ENCODE measurements at places on chromosomes 16 and 17. TPM values are rescaled to one million over a fixed set of nuclear protein-coding genes. Genes with fewer than 3 reads are reported as not detected.

The ANKRD40CL gene
- total RNA-seq = not detected

The CHST5 gene
- total RNA-seq = 0.13 TPM

The SMPD3 gene
- total RNA-seq = not detected

The SPATA2L gene
- total RNA-seq = 7.5 TPM

The AKTIP gene
- total RNA-seq = 22.4 TPM

The PLD6 gene
- total RNA-seq = 0.21 TPM

The SPEM2 gene
- 0.15 TPM for total RNA-seq

The MAPK8IP3 gene
- 147 TPM for total RNA-seq

The SLC39A11 gene
- total RNA-seq = 13.2 TPM

The HS3ST3B1 gene
- 8.5 TPM for total RNA-seq

GRCh38 chr17:46027976-46028325 is 28.9 kb downstream of the STH start:
- peak overlapping the region; percentile 64 for H3K27ac ChIP-seq
- H3K4me3 ChIP-seq = peak overlapping the region; percentile 31
- H3K36me3 ChIP-seq = peaks cover 41% of the 10 kb centered on the region
- no peaks in the 10 kb centered on the region for H3K27me3 ChIP-seq
- no peak for DNase-seq

DNA sequence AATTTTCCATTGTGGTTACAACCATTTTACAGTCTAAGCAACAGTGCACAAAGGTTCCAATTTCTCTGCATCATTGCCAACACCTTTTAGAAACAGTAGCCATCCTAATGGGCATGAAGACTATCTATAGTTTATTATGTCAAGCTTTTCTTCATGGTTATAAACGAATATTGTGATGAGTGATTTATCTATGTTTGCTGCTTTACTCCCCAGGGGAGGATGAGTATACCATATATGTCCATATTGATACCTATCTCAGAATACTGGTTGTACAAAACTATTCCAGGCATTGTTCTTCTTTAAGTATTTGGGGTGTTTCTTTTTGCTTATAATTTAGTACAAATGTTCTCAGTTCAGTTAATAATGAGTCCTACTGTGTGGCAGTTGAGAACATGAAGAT is 98.3 kb downstream of the PRKCA start:
- no peaks in the 10 kb centered on the region for H3K36me3 ChIP-seq
- H3K27me3 ChIP-seq = no peaks in the 10 kb centered on the region
- no peak for DNase-seq
- no peak overlapping the region for H3K27ac ChIP-seq
- H3K4me1 ChIP-seq = peaks cover 8% of the 10 kb centered on the region

DNA sequence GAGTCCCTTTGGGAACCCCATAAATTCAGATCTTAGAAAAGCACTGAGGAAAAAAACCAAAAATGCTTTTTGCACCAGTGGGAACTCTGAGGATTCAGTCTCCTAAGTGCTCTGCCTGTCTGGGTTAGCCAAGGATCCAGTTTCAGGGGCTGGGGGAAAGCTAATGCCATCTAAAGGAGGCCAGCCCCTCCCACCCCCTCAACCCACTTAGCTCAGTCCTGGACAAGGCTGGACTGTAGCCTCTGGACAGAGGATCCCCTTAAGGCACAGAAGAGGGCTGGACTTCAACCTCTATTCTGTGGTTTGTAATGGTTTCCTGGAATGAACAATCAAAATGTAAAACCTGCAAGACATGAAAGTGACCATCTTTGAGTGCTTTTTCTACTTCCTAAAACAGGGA is 356.1 kb upstream of the ZFHX3 start:
- H3K27ac ChIP-seq = no peak overlapping the region
- H3K4me1 ChIP-seq = peaks cover 16% of the 10 kb centered on the region
- H3K27me3 ChIP-seq = peaks cover 2% of the 10 kb centered on the region
- no peak overlapping the region for H3K4me3 ChIP-seq
- no peaks in the 10 kb centered on the region for H3K36me3 ChIP-seq
- DNase-seq = no peak

DNA sequence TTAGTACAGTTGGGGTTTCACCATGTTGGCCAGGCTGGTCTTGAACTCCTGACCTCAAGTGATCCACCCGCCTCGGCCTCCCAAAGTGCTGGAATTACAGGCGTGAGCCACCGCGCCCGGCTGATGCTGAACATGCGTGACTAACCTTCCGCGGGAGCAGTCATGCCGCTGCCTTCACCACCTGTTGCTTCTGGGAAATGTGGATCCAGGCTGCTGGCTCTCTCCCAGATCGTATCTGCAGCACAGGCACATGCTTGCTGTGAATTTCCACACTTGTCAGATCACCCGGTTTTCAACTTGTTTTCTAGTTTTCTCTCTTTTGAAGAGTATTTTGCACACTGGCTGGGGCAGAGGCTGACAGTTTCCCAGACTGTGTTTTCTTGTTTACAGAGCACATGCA is 97.9 kb downstream of the ADCY9 start:
- no peak overlapping the region for H3K27ac ChIP-seq
- H3K36me3 ChIP-seq = no peaks in the 10 kb centered on the region
- H3K4me3 ChIP-seq = no peak overlapping the region
- H3K27me3 ChIP-seq = peaks cover 2% of the 10 kb centered on the region
- DNase-seq = no peak
- H3K4me1 ChIP-seq = no peaks in the 10 kb centered on the region

DNA sequence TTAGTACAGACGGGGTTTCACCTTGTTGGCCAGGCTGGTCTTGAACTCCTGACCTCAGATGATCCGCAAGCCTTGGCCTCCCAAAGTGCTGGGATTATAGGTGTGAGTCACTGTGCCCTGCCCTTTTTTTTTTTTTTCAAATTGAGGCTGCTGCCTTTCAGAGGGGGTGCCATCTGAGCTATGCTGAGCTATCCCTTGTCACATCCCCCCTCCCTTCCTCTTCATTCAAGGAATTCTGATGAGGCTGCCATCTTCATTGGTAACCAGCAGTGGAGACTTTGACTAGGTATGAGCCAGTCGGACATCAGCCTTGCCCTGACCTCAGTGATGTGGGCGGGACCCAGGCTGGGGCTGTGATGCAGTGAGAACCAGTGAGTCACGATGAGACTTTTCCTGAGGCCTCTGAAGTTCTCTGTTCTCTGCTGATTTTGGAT is 24.4 kb upstream of the GPT2 start:
- DNase-seq = no peak
- H3K27me3 ChIP-seq = peaks cover 1% of the 10 kb centered on the region
- no peak overlapping the region for H3K27ac ChIP-seq
- no peaks in the 10 kb centered on the region for H3K36me3 ChIP-seq

- DNase-seq = peak; percentile 68
- peaks cover 18% of the 10 kb centered on the region for H3K27me3 ChIP-seq
- H3K4me3 ChIP-seq = peak overlapping the region; percentile 98
- peaks cover 40% of the 10 kb centered on the region for H3K36me3 ChIP-seq
- H3K27ac ChIP-seq = peak overlapping the region; percentile 99
These were observed 688 bp downstream of the FBRS start for GRCh38 chr16:30658731-30659506.

- H3K27ac ChIP-seq = no peak overlapping the region
- H3K4me1 ChIP-seq = peaks cover 3% of the 10 kb centered on the region
- peaks cover 2% of the 10 kb centered on the region for H3K27me3 ChIP-seq
These were observed 53.1 kb downstream of the AIPL1 start for GRCh38 chr17:6381526-6382465.

DNA sequence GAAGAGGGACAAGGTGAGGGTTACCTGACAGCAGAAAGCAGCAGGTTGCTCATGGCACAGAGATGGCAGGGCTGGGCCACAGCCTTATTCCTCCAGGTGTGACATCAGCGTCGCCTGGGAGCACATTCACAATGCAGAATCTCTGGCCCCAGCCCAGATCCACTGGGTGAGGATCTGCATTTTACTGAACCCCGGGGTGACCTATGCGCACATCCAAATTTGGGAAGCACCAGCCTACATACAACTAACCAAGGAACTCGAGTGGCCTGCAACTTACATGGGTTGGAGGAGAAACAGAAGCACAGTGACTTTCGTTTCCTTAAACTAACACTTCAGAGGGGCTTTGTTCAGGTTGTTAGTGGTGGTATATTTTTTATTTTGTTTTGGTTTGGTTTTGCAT is 17.6 kb downstream of the CPPED1 start:
- no peak overlapping the region for H3K27ac ChIP-seq
- no peaks in the 10 kb centered on the region for H3K27me3 ChIP-seq
- DNase-seq = no peak
- H3K4me3 ChIP-seq = no peak overlapping the region

DNA sequence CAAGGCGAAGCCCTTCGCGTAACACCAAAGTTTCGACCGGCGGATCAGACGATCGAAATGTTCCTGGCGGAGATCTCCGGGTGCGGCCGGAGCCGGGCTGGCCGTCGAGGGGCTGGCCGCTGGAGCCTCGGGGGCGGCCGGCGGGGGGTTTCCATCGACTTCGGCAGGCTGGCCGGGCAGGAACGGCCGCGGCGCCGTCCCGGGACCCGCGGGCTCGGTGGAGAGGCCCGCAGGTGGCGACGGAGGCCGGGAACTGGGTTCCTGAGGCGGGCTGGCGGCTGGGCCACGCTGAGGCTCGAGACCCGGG is 1.1 kb downstream of the EPOP start:
- DNase-seq = peak; percentile 39
- H3K4me3 ChIP-seq = no peak overlapping the region
- peaks cover 19% of the 10 kb centered on the region for H3K4me1 ChIP-seq
- H3K27ac ChIP-seq = no peak overlapping the region
- peaks cover 30% of the 10 kb centered on the region for H3K27me3 ChIP-seq

- no peak overlapping the region for H3K4me3 ChIP-seq
- no peak overlapping the region for H3K27ac ChIP-seq
- no peaks in the 10 kb centered on the region for H3K27me3 ChIP-seq
- DNase-seq = no peak
- H3K4me1 ChIP-seq = peaks cover 12% of the 10 kb centered on the region
These were observed 197.6 kb downstream of the AATF start for GRCh38 chr17:37146086-37147064.

- no peak within 1 kb of the TSS for H3K27ac ChIP-seq
- DNase-seq = peak; percentile 51
- H3K4me3 ChIP-seq = peak within 1 kb of the TSS; percentile 90
- H3K36me3 ChIP-seq = peaks cover 7% of the 10 kb centered on the region
These were observed at the start of gene RPRML for GRCh38 chr17:46979147-46979863. Gene RPRML (minus strand): TSS chr17:46979253. CDS start chr17:46979007, 246 bp downstream.

DNA sequence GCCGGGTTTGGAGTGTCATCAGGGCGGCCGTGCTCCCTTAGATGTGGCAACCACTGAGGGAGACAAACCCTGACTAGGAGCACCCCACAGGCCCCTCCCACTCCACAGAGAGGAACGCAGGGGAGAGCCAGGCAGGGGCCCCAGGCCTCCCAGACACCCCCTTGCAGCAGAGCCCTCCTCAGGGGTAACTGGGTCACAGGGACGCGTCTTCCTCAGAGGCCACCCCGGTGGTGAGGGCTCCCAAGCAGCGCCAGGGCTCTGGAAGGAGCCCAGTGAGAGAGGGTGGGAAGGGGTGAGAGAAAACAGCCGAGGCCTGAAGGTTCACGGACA is 11.4 kb downstream of the FSCN2 start:
- H3K27ac ChIP-seq = no peak overlapping the region
- H3K4me1 ChIP-seq = no peaks in the 10 kb centered on the region
- no peak overlapping the region for H3K4me3 ChIP-seq
- DNase-seq = no peak
- H3K36me3 ChIP-seq = no peaks in the 10 kb centered on the region

- peaks cover 19% of the 10 kb centered on the region for H3K4me1 ChIP-seq
- H3K27me3 ChIP-seq = no peaks in the 10 kb centered on the region
- DNase-seq = no peak
- no peak overlapping the region for H3K27ac ChIP-seq
- peaks cover 66% of the 10 kb centered on the region for H3K36me3 ChIP-seq
These were observed 44.2 kb downstream of the MARF1 start for GRCh38 chr16:15598648-15599190.

GRCh38 chr17:22270381-22270780 is 578.1 kb downstream of the KCNJ18 start:
- H3K27me3 ChIP-seq = peaks cover 14% of the 10 kb centered on the region
- no peak for DNase-seq
- H3K27ac ChIP-seq = peak overlapping the region; percentile 36
- H3K4me1 ChIP-seq = no peaks in the 10 kb centered on the region

DNA sequence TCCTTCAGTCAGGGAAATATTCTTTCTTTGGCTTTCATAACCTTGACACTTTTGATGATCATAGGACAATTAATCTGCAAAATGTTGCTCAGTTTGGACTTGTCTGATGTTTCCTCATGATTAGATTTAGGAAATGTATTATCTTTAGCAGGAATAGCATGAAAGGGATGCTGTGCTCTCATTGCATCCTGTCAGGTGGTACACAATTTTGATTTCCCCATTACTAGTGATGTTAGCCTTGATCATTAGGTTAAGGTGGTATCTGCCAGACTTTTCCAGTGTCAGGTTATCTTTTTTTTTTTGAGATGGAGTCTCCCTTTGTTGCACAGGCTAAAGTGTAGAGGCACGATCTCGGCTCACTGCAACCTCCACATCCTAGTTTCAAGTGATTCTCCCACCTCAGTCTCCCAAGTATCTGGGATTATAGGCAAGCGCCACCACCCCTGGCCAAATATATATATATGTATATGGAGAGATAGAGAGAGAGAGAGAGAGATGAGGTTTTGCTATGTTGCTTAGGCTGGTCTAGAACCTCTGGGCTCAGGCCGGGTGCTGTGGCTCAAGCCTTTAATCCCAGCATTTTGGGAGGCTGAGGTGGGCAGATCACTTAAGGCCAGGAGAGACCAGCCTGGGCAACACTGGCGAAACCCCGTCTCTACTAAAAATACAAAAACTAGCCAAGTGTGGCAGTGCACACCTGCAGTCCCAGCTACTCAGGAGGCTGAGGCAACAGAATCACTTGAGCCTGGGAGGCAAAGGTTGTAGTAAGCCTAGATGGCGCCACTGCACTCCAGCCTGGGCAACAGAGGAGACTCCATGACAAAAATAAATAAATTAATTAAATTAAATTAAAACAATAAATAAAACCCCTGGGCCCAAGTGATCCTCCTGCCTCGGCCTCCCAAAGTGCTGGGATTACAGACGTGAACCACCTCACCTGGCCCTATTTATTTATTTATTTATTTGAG is 15.8 kb upstream of the CAVIN1 start:
- no peak for DNase-seq
- no peak overlapping the region for H3K27ac ChIP-seq
- H3K27me3 ChIP-seq = peaks cover 1% of the 10 kb centered on the region
- H3K36me3 ChIP-seq = no peaks in the 10 kb centered on the region
- H3K4me1 ChIP-seq = peaks cover 35% of the 10 kb centered on the region
- no peak overlapping the region for H3K4me3 ChIP-seq

DNA sequence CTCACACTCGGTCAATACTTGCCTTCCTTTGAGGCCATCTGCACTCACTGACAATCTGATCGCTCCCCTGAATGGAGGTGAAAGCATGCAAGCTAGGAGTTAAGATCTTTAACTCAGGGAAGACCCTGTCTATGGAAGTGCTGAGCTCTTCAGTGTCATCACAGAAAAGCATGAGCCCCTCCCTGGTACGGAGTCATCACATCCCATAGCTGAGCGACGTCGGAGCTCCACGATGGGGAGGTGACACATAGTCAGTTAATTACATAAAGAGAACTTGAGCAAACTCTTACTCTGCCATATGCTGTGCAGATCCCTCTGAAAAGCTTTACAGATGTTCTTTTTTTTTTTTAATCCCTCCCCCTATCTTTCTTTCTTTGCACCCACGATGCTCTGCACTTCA is 463.2 kb downstream of the WWOX start:
- DNase-seq = no peak
- H3K4me1 ChIP-seq = no peaks in the 10 kb centered on the region
- no peak overlapping the region for H3K4me3 ChIP-seq

- H3K36me3 ChIP-seq = no peaks in the 10 kb centered on the region
- no peaks in the 10 kb centered on the region for H3K27me3 ChIP-seq
- H3K4me1 ChIP-seq = no peaks in the 10 kb centered on the region
- DNase-seq = peak; percentile 60
- no peak overlapping the region for H3K27ac ChIP-seq
These were observed 13.5 kb upstream of the DYNLRB2 start for GRCh38 chr16:80527297-80527696.
